NCI-H1092 treated with DMSO at 0.1 percent for 48 hours (cell line): ENCODE measurements at places on chromosomes 4 and X.

GRCh38 chr4:54099287-54099747, 646 bp upstream of the GSX2 start:
- no peak for DNase-seq

DNA sequence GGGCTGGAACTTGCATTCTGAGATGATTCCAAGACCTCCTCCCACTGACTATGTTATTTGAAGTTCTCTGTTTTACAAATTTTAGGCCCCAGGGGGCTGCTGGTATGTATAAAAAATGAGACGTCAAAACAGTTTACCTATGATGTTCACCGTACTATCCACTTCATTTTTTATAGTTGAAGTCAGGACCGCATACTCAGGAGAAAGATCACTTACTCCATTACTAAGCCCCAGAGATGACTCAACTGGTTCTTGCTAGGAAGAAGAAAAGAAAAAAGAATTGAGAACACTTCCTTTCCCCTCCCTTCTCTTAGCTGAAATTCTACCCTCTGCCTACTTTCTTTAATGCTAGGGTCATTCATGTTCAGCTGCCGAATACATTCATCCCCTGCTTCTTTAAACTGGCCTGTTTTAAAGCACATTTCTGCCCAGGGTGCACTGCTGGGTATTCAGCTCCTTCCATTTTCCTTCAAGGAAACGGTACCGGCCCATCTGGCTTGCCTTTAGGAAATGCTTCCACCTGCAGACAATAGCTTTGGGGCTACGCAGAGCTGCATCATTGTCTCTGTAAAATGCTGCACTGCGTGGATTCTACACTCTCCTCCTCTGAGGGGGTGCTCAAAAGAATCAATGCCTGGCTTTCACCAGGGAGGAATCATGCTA, 66.2 kb downstream of the IRF2 start:
- DNase-seq: no peak

DNA sequence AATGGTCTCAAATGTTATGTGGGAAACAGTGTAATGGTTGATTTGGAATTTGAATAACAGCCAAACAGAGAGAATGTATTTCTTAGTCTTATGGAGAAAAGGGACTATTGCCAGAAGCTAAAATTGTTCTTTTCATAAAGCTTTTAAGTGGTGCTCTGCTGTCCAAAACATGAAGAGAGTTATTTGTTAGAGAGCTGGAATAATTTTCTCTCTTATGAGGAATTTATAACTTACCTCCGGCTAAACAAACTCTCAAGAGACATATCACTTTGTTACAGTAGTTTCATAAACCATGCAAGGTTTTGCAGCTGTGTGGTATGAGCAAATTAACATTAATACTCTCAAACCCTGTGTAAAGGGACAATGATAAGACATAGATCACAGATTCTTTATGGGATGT, 28.6 kb downstream of the SULT1B1 start:
- DNase-seq: no peak

- peak; percentile 41 for DNase-seq
Observed at GRCh38 chr4:44447563-44448504, 775 bp downstream of the KCTD8 start.

DNA sequence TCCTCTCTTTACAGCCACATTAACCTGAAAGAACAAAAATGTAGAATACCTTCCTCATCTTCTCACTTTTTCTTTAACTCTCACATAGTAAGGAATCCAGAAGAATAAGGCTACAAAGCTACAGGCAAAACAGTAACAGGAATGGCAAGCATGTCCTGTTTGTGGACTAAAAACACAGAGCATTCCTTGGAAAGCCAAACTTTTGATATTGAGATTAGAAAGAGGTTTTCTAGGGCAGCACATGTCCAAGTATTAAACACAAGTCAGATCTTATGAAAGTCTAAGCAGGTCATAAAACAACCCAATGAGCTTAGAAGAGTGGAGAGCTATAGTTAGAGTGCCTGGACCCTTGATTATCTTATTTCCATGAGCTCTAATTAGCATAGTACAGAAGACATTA, 58.2 kb upstream of the FAM9C start:
- no peak for DNase-seq

- no peak for DNase-seq
Observed at GRCh38 chr4:5869966-5870619, 22.8 kb downstream of the CRMP1 start.

GRCh38 chrX:153725039-153725831, 579 bp downstream of the ABCD1 start:
- DNase-seq: no peak

DNA sequence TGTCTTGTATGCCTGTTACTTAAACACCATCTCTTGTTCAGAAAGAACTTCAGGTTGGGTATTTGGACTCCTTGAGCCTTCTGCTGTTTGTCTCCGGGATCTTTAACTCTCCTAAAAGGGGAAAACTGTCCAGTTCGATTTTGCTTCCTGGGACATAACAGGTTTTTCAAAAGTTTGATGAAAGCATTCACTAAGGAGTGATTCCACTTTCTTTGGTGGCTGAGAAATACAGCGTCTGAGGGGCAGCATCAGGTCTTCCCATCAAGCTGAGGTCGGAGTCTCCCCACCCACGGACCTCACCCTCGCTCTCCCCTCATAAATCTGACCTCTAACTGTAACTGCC, 1.4 kb downstream of the AFAP1 start:
- no peak for DNase-seq

- no peak for DNase-seq
Observed at GRCh38 chr4:83371936-83372335, 37.3 kb upstream of the HPSE start.

- DNase-seq: no peak
Observed at GRCh38 chrX:13716905-13717304, 17.5 kb downstream of the TRAPPC2 start.

- no peak for DNase-seq
Observed at GRCh38 chr4:104870495-104871233, 276.0 kb upstream of the TET2 start.

DNA sequence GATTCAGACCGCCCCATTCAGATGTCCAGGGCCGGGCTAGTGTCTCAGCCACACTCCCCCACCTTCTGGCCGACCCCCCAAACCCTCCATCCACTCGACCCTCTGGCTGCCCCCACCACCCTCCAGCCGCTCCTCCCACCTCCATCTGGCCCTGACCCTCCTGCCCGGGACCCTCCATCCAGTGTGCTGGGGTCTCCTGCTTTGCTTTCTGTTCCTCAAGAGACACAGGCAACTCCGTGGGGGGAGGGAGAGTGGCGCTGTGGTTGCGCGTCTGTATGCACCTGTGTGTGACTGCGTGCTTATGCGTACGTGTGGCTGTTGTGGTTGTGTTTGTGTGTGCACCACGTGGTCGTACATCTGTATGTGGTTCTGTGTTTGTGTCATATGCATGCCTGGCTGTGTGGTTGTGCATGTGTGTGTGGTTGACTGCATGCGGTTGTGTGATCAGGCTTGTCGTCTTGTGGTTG, 33.3 kb downstream of the CPLX1 start:
- no peak for DNase-seq

GRCh38 chr4:71713611-71714203, 70.2 kb downstream of the GC start:
- DNase-seq: peak; percentile 58

GRCh38 chr4:40173470-40173875, 23.4 kb upstream of the RHOH start:
- DNase-seq: no peak

DNA sequence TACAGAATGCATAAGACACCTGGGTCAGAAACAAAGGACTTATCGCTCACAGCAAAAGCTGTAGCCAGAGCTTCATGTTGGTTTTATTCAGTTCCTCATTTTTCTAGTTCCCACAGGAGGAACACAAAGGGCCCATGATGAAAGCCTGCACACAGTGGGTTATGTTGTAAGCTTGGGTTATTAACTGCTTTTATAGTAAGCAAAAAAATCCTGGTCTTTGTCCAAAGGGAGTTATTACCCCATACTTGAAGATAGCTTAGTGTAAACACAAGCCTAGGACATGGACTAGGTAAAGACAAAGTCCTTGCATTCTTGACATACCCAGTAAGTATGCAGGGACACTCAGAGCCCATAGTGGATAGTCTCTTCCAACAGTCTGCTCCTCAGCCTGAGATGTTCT, 11.7 kb downstream of the BBS12 start:
- DNase-seq: no peak

- DNase-seq: no peak
Observed at GRCh38 chrX:115912372-115912897, 258.1 kb upstream of the AGTR2 start.

- no peak for DNase-seq
Observed at GRCh38 chr4:136017556-136017955, 1514.7 kb downstream of the PCDH18 start.

GRCh38 chr4:46386570-46386969, 3.4 kb downstream of the GABRA2 start:
- peak; percentile 0 for DNase-seq

DNA sequence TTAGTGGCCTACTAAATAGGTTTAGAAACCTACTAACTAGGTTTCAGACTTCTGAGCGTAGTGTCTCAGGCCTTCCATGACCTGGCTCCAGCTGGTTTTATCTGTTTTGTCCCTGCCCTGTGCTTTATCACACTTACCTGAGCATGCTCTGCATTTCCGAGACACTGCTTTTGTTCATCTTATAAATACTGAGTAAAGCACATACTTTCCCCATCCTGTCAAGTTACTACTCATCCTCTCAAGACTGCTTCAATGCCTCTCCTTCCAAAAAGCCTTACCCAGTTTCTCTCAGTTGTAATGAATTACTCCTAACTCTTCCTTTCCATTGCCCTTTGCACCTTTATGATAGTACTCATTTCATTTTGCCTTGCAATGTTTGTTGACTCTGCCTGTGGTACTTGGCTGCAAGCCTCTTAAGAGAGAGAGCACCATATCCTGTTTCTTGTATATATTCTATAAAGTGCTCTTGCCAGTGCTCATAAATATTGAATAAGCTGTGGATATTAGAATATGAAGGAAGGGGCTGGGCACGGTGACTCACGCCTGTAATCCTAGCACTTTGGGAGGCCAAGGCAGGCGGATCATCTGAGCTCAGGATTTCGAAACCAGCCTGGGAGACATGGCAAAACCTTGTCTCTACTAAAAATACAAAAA, 34.4 kb downstream of the SLAIN2 start:
- peak; percentile 85 for DNase-seq
